ENCODE measurements at places on chromosomes 2 and 18.

- no peak for DNase-seq
Measured at GRCh38 chr18:70295192-70296188, 6.6 kb downstream of the SOCS6 start.

DNA sequence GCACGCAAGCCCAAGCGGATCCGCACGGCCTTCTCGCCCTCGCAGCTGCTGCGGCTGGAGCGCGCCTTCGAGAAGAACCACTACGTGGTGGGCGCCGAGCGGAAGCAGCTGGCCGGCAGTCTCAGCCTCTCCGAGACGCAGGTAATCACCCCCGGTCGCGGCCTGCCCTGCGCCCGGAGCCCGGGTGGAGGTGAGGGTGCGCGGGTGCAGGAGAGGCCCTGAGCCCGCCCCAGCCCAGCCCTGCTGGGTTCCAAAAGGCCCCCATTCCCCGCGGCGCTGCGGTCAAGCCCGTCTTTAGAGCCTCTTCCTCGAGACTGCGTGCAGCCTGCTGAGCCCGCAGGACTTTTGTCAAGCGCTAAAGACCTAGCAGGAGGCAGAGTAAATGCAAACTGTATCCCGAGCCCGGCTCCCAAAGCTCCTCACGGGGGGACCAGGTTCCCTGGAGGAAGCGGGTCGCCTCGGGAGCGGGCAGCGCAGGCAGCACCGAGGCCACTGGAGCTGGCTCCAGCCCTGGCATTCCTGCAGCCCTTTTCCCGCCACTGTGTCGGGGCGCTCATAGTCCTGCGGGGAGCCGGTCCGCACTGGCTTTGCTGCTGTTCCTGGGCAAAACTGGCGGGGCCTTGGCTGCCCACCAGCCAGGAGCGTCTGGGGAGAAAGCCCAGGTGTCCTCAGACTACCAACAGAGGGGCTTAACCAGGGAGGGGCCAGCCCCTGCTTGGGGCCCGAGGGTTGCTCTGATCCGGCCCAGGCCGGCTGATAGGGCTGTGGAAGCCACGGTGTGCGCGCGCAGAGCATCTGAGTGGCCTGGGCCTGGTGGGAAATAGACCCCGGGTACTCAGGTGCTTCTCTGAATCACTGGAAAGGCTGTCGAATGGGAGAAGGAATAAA is 7.3 kb downstream of the EMX1 start:
- no peak for DNase-seq

DNA sequence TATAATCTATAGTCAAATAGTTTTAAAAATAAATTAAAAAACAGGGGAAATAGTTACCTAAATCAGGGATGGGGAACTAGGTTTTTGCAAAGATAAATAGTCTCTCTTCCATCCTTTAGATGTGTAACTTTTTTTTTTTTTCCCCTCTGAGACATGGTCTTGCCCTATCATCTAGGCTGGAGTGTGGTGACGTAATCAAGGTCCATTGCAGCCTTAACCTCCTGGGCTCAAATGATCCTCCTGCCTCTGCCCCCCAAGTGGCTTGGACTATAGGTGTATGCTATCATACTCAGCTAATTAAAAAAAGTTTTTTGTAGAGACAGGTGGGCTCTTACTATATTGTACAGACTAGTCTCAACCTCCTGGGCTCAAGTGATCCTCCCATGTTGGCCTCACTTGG is 316.5 kb downstream of the CCDC85A start:
- DNase-seq: no peak

GRCh38 chr2:233056961-233057605 is 3.1 kb upstream of the INPP5D start:
- DNase-seq: no peak

DNA sequence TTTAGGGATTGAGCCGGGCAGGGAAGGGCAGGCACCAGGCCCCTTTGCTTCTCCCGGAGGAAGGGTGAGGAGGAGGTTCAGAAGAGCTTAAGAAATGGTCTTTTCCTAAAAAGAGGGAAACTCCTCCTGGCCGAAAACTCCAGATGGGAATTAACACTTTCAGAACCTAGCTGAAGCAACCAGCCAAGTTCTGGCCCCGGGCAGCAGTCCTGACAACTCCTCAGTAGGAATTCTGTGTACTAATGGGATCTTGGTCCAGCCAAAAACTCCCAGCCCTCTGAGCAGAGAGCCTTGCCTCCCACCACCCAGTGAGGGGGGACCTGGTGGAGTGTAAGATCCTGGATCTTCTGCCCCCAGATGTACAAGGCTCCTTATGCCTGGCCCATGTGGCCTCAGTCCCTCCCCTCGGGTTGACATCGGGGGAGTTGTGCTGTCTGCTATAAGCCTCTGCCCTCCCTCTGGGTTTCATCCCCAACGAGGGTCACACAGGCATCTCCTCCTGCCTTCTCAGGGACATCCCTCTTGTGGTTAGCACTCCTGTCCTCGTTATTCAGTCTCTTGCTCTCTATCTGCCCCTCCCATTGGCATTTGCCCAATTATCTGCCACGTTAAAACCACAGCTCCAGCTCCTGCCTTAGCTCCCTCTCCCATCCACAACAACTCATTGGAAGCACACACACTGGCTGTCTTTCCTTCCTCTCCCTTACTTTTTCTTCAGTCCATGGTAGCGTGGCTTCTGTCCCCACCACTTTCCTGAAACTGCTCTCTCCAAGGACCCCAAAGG is 184.6 kb downstream of the CYP26B1 start:
- no peak for DNase-seq

All from activated naive CD4-positive, alpha-beta T cell (primary cell).